ENCODE measurements at places on chromosomes 13 and 19. TPM values are rescaled to one million over a fixed set of nuclear protein-coding genes. Genes with fewer than 3 reads are reported as not detected.

DNA sequence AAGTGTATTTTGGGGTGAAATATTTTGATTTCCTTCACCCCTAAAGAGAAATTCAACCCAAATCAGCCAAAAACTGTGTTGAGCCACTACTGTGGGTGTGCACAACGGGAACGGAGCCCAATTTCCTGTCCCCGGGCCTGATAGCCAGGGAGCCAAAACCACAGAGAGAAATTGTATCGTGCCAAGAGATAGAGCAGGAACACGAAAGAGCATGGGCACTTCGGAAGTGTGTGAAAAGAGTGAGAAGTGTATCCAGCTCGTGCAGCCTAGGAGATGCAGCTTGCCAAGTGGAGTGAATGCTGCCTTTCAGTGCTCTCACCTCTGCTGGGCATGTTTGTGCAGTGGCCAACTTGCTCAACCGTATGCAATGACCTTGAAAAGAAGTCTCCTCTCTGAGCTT lies 19.4 kb upstream of the PLEKHF1 start:
- no peak for DNase-seq

DNA sequence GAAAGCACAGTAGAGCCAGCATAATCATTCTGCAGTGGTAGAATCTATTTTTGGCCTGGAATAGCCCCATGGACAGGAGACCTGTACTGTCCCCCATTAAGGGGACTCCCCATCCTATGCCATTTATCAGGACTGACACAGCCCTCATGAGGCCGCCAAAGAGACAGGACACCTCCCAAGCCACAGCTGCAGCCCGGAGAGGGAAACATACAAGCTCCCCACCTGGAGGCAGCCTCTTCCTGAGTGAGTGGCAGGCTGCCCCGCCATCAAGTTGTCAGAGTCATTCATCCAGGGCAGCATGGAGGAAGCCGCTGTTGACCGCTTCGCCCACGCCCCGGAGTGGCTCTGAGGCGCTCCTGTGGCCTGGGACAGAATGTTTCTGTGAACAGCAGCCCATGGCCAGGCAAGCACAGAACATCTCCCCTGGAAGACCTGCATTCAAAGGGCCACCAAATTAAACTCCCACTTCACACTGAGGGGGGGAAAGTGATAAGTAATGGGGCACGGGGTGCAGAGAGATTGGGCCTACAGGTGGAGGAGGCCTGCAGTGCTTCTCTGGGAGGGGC lies 111.3 kb downstream of the ZDHHC20 start:
- no peak for DNase-seq

DNA sequence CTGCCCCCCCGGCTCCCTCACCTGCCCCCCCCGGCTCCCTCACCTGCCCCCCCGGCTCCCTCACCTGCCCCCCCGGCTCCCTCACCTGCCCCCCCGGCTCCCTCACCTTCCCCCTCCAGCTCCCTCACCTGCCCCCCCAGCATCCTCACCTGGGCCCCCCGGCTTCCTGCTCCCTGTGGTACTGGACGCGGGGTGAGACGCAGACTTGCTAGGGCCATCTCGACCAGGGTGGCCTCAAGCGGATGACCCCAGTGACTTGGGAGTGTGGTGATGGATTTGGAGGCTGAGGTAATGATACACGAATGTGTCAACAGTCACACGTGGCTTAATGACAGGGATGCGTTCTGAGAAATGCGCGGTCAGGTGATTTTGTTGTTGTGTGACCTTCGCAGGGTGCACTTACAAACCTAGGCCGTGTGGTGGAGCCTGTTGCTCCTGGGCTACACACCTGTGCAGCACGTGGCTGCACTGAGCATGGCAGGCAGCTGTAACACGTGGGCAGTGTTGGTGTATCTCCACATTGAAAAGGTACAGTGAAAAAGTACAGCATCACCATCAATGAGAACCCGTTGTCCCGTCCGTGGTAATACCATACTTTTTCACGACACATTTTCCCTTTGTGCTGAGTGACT lies 197.8 kb downstream of the TEX29 start:
- no peak for DNase-seq

DNA sequence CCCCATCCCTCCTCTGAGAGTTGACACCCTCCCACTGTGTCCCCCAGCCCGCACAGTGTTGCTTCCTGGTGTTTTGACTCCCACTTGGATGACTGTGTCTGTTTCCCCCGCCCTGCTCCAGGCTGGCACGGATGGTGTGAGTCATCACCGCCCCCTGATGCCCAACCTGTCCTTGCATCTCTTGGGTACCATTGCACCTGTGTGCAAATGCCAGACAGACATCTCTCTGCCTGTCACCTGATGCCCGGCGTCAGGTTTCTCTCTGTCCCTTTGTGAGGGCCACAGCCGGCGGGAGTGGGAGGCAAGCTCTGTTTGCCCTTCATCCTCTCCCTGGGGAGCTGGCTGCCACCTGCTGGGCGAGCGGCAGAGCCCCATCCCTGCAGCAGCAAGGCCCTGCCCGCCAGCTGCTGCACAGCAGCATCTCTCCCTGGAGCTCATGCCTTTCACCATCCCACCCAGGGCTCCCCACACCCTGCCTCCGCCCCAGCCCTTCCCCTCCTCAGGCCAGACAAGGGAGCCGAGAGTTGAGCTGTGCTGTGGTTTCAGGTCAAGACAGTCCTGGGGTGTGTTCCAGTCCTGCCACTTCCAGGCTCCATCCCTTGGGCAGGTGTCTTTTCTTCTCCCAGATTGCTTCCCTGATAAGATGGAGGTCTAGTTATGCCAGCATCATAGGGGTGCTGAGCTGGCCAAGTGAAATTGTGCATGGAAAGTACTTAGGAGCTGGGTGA lies 29.7 kb downstream of the NKPD1 start:
- peak; percentile 34 for DNase-seq

DNA sequence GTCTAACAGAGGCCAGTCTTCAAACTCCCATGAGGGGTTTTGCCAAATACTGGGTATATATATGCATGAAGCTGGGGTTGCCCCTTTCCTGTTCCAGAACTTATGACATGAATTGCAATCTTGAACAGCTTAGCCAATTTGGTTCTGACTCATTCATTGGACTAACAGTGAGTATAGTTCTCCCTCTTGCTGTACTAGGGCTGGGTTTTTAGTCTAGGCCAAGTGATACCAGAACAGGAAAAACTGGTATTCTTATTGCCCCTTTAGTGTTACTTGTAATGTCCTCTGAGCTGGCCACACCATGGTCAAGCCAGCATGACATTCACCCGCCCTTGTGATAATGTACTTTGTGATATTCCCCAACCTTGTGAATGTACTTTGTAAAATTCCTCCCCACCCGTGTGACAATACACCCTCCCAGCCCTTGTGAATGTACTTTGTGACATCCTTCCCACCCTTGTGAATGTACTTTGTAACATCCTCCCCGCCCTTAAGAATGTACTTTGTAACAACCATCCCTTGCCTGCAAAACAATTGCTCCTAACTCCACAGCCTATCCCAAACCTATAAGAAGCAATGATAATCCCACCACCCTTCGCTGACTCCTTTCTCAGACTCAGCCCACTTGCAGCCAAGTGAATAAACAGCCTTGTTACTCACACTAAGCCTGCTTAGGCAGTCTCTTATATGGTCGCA lies 26.9 kb downstream of the ZNF846 start:
- DNase-seq: no peak

GRCh38 chr19:55580628-55581144 lies at the start of gene ZNF579:
TSS of gene ZNF579 (minus strand) at chr19:55580848. CDS start at chr19:55579639, 1,209 bp downstream.
- DNase-seq: no peak

- DNase-seq: peak; percentile 16
These were observed 1.3 kb upstream of the ARHGAP45 start for GRCh38 chr19:1065606-1066109.

- no peak for DNase-seq
These were observed 23.1 kb upstream of the CDC16 start for GRCh38 chr13:114211446-114212157.

GRCh38 chr19:3056417-3057088 lies 5.7 kb downstream of the TLE5 start:
- DNase-seq: no peak

- no peak for DNase-seq
These were observed 444 bp downstream of the PROSER1 start for GRCh38 chr13:39037410-39037879.

Gene FAM216B
- not detected for total RNA-seq

Gene FFAR2
- not detected for total RNA-seq

Gene COQ8B
- total RNA-seq: 20.0 TPM

Gene COL4A1
- 1,045 TPM for total RNA-seq

Gene OR7D2
- 0.41 TPM for total RNA-seq

Gene CGB2
- 1.9 TPM for total RNA-seq

Gene TRIP10
- total RNA-seq: 31.2 TPM

Gene LHFPL6
- total RNA-seq: 7.0 TPM

Gene NFIX
- total RNA-seq: 6.7 TPM

Gene CEBPG
- total RNA-seq: 55.7 TPM

Gene GPC6
- 62.7 TPM for total RNA-seq

Gene CRX
- not detected for total RNA-seq
